Activated CD8-positive, alpha-beta memory T cell treated with anti-CD3 and anti-CD28 coated beads, Interleukin-2, amount 50 U/mL, for 48 hours (primary cell): ENCODE measurements at places on chromosomes 1 and 21.

GRCh38 chr21:25062061-25062460, 545.2 kb downstream of the MRPL39 start:
- DNase-seq, result no peak

GRCh38 chr1:25647106-25647505, 30.5 kb downstream of the MAN1C1 start:
- peak; percentile 36 for DNase-seq

DNA sequence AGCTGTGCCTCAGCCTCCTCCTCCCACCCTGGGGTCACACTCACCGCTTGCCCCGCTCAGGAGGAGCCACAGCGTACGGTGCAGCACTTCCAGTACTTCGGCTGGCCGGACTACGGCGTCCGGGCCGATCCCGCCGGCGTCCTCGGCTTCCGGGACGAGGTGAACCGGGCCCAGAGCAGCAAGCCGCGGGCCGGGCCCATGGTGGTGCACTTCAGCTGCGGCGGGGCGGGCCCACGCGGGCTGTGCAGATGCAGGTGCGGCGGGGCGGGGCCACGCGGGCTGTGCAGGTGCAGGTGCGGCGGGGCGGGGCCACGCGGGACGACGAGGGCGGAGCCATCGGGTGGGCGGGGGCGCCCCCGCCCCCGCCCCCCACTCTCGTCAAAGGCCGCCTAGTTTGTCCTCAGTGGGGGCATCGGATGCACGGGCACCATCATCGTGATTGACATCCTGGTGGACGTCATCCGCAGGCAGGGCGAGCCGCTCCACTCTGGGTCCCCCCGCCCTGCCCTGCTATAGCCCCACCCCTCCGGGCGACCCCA, 5.5 kb downstream of the RNF223 start:
- no peak for DNase-seq

DNA sequence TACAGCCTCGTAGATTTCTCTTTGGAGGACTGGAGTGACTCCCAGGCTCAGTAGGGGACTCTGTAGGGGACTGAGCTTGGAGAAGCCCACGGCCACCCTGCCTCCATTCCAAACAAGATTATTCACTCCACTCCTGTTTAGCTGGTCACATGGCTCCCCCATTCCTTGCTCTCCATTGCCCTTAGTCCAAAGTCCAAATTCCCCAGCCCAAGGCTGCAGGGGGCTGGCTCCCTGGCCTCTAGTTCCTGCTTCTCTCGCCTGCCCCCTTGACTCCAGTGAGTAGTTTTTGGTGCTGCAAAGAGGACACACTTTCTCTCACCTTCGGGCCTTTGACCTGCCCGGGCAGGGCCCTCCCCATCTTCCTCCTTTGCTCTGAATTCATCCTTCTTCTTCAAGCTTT, 403.3 kb downstream of the KIF26B start:
- DNase-seq, result no peak

- no peak for DNase-seq
Measured at GRCh38 chr1:202836623-202837403, 26.1 kb downstream of the PCAT6 start.

DNA sequence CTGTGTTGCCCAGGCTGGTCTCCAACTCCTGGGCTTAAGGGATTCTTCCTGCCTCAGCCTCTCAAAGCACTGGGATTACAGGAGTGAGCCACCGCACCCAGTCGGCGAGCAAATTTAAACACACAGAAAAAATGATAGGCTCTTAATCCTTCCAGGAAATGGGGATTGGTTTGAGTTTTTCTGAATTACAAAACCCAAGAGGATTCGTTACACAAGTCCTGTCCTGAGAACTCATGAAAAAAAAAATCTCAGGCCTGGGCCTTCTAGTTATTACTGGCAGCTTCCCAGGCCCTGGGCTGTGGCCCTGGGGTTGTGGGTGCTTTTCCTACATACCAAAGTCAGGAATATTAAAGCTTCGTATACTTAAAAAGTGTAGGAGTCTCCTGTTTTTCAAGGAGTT, 6.3 kb upstream of the IFNGR2 start:
- DNase-seq, result no peak

- no peak for DNase-seq
Measured at GRCh38 chr21:38234395-38235142, 22.2 kb upstream of the KCNJ15 start.

DNA sequence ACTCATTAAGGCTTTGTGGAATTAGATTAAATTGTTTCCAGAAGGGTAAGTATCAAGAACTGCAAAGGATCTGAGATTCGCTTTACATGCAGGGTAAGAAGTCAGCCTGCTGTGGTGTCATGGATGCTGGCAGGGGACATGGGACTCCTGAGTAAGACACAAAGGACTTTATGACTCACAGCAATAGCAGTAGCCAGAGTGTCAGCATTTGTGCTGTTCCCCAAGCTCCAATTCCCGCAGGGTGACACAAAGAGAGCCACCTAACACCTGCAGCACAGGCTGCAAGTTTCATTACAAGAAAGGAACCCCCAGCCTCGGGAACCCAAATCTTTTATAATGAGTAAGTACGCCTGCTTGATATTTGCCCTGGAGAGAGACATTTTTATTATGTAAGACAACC, 298.1 kb upstream of the POU3F1 start:
- DNase-seq, result no peak

DNA sequence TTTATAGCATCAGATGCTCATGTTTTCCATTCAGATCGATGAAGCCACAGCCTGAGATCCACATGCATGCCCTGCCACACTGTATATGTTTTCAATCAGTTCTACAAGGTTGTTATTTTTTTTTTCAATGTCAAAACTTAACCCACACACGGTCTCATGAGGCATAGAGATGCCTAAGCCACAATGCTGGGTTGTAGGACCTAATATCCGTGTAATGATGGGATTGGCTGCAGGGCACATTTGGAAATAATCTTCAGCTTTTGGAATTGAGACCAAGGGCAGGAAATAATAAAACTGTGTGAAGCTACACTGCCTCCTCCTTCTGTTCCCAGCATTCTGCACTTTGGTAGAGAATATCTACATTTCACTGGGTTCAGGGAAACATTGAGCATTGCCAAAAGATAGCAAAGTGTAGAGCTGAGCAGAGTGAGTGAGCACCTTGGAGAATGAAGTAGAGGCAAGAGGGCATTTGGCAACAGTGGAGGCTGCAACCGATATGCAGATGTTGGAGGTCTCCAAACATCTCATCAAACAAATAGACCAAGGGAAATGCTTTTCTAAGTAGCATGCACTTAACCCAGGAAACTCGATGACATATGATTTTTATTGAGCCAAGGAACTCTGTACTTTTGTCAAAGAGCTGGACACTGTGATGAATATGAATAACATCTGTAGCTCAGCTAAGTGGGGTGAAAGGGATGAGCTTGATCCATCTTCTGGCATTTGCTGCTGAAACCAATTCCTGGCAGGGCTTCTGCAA, 176.7 kb downstream of the LYPLAL1 start:
- DNase-seq, result no peak

GRCh38 chr1:41312991-41313645, 48.1 kb upstream of the FOXO6 start:
- DNase-seq, result peak; percentile 20

GRCh38 chr1:167774710-167775109, 52.9 kb downstream of the MPZL1 start:
- no peak for DNase-seq

DNA sequence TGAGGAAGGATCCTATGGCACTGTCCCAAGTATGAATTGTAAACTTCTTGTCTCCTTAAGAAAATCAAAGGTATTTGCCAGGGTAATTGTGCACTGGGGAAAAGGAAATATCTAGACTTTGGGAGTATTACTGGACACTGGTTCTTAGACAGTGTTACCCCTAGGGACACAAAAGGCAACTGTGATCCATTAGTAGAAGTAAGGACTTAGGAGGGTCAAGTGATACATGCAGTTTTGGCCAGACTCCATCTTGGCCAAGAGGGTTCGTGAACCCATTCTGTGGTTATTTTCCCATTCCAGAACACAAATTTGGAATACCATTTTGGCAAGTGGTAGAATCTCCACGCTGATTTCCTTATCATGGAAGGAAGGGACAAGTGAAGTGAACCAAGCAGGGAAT, 98.1 kb downstream of the TM2D1 start:
- no peak for DNase-seq

DNA sequence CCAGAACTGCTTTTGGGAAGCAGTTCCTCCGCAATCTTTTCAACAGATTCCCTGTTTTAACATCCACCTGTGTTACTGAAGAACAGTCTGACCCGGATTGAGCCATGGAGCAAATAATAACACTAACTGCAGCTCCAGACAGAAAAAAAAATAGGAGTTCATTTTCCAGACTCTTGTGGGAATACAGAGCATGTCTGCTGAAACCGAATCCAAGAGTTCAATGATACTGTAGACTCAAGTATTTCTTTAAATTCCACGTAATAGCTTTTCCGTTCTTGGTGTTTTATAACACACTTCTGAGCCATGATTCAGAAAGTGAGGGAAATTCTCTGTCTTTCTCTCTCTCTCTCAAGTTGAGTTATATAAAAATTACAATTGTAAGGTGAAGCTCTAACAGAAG, 60.6 kb downstream of the DDAH1 start:
- no peak for DNase-seq
